ENCODE measurements at places on chromosomes 1 and 21. TPM values are rescaled to one million over a fixed set of nuclear protein-coding genes. Genes with fewer than 3 reads are reported as not detected.

DNA sequence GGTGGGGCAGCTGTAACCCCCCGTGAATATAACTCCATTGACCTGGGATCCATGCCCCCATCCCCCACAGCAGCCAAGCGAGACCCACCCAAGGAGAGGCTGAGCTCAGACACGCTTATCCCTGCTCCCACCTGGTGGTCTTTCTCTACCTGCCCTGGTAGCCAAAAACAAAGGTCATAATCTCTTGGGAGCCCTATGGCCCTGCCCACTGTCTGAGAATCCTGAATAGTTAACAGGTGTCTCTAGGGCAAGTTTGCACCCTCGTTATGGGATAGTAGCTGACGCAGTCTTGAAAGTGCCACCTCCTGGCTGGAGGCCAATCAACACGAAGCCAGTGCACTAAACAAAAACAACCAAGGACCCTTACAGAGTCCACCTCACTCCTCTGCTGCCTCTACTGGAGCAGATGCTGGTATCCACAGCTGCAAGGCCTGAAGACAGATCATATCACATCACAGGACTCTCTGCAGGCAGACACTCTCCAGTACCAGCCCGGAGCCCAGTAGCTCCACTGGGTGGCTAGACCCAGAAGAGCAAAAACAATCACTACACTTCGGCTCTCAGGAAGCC lies 134.3 kb upstream of the C1orf174 start:
- H3K27ac ChIP-seq, result no peak overlapping the region
- no peak overlapping the region for H3K4me3 ChIP-seq
- H3K36me3 ChIP-seq, result no peaks in the 10 kb centered on the region
- no peak for DNase-seq
- no peaks in the 10 kb centered on the region for H3K4me1 ChIP-seq
- H3K27me3 ChIP-seq, result peaks cover 75% of the 10 kb centered on the region

DNA sequence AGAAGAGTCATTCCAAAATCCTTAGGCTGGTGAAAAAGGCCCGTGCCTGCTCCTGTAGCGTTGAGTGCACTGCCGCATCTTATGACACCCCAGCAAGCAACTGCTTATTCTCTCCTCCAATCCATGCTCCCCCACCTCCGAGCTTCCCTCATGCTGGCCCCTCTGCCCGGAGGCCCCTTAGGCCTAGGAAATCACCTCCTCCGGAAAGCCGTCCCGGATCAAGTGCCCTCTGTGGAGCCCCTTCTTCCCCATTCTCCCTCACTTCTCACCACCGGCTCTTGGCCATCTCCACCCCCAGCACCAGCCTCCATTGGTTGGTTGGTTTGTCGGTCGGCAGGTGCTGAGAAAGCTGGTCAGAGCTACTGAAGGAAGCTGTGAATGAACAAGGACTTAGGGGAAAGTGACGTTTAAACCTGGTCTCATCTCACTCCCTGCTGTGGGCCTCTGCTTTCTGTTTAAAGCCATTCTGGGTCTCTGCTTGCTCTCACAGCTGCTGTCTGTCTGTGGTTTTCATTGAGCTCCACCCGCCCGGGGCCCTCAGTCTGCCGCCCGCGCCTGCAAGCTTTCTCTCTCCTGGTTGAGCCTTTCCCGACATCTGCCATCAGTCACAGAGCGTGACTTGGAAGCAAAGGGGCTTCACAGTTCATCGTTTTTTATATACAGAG lies 122.2 kb downstream of the KCNN3 start:
- H3K27me3 ChIP-seq, result no peaks in the 10 kb centered on the region
- H3K4me3 ChIP-seq, result no peak overlapping the region
- H3K36me3 ChIP-seq, result no peaks in the 10 kb centered on the region
- H3K4me1 ChIP-seq, result peaks cover 61% of the 10 kb centered on the region

The SYTL1 gene
- total RNA-seq, result 1.1 TPM

The DIO1 gene
- not detected for total RNA-seq

GRCh38 chr1:1082239-1082775 lies 8.2 kb upstream of the RNF223 start:
- H3K27ac ChIP-seq, result no peak overlapping the region
- peak; percentile 12 for DNase-seq
- no peak overlapping the region for H3K4me3 ChIP-seq
- peaks cover 12% of the 10 kb centered on the region for H3K4me1 ChIP-seq
- peaks cover 9% of the 10 kb centered on the region for H3K27me3 ChIP-seq
- H3K36me3 ChIP-seq, result no peaks in the 10 kb centered on the region

- no peak for DNase-seq
- no peaks in the 10 kb centered on the region for H3K36me3 ChIP-seq
- no peak overlapping the region for H3K27ac ChIP-seq
- no peak overlapping the region for H3K4me3 ChIP-seq
- no peaks in the 10 kb centered on the region for H3K27me3 ChIP-seq
These were observed 957.4 kb upstream of the NCAM2 start for GRCh38 chr21:20040768-20041167.

DNA sequence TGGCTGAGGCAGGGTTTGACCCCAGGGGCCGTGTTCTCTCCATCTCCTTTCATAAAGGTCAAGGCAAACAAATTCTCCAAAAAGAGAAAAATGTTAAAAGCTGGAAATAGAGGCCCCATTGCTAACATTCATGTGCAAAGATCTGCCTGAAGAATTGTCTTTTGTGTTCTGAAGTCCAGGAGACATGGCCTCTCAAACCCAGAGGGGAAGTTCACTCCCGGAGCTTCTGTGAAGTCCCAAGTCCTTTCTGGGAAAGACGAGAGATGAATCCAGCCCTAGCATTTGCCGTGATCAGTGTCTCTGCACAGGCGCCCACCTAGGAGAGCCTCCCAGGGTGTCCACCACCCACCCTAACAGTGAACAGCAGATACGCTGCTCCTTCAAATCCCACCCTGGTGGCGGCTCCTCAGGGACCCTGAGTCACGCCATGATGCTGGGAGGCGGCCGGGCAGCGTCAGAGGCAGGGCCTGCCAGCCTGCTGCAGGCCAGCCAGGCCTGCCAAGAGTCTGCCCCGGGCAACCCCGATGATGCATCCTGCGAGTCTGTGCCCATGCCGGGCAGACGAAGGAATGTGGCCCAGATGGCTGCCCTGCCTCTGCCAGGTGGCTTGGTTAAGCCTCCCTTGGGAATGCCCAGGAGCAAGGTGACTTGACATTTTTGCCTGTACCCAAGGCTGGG lies 5.2 kb upstream of the C2CD2 start:
- peaks cover 29% of the 10 kb centered on the region for H3K4me1 ChIP-seq
- H3K27me3 ChIP-seq, result peaks cover 5% of the 10 kb centered on the region
- H3K4me3 ChIP-seq, result no peak overlapping the region
- no peaks in the 10 kb centered on the region for H3K36me3 ChIP-seq
- H3K27ac ChIP-seq, result no peak overlapping the region

DNA sequence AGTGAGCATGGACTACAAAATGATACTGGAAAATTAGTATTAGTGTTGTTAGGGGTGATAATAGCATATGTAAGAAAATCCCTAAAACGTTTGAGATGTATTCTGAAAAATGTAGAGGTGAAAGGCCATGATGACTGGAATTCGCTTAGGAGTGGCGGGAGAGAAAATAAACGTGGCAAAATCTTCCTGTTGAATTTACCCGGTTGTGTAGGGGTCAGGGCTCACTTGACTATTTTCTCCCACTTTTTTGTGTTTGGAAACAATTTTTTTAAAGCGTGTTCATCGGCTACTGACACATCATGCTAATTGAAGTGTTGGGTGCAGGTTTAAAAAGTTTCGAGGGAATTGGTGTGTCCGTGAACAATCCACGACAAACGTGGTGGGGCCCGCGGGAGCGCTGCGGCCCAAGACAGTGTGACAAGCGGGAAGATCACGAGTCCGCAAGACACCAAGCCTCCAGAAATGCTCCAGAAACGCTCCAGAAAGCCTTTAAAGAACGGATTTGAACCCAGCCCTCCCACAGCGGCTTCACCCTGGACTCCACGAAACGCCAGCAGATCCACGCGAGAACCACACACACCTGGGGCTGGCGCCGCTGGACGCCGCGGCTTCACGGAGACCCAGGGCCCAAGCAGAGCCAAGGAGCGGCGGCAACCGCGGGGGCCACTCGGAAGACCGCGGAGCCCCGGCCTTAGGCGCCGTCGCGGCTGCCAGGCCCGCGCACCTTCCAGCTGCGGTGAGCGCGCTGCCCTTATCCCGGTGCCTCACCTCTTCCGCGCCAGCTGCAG lies 573 bp downstream of the PSMG1 start:
- peaks cover 32% of the 10 kb centered on the region for H3K4me1 ChIP-seq
- peak overlapping the region; percentile 95 for H3K27ac ChIP-seq
- H3K4me3 ChIP-seq, result peak overlapping the region; percentile 84
- peaks cover 2% of the 10 kb centered on the region for H3K36me3 ChIP-seq
- no peak for DNase-seq
- no peaks in the 10 kb centered on the region for H3K27me3 ChIP-seq

GRCh38 chr1:159970932-159971342 lies 16.9 kb upstream of the SLAMF9 start:
- H3K27ac ChIP-seq, result no peak overlapping the region
- DNase-seq, result no peak
- no peaks in the 10 kb centered on the region for H3K36me3 ChIP-seq
- peaks cover 13% of the 10 kb centered on the region for H3K4me1 ChIP-seq

GRCh38 chr1:243712941-243713340 lies 137.1 kb downstream of the AKT3 start:
- H3K27ac ChIP-seq, result no peak overlapping the region
- H3K4me3 ChIP-seq, result peak overlapping the region; percentile 24
- peaks cover 34% of the 10 kb centered on the region for H3K4me1 ChIP-seq
- H3K36me3 ChIP-seq, result no peaks in the 10 kb centered on the region
- DNase-seq, result no peak
- H3K27me3 ChIP-seq, result no peaks in the 10 kb centered on the region

GRCh38 chr1:155961937-155962336 lies 16.4 kb downstream of the ARHGEF2 start:
- H3K4me1 ChIP-seq, result peaks cover 71% of the 10 kb centered on the region
- H3K4me3 ChIP-seq, result peak overlapping the region; percentile 23
- H3K27me3 ChIP-seq, result no peaks in the 10 kb centered on the region
- H3K27ac ChIP-seq, result peak overlapping the region; percentile 74
- H3K36me3 ChIP-seq, result peaks cover 99% of the 10 kb centered on the region

The PPOX gene
- 15.2 TPM for total RNA-seq

DNA sequence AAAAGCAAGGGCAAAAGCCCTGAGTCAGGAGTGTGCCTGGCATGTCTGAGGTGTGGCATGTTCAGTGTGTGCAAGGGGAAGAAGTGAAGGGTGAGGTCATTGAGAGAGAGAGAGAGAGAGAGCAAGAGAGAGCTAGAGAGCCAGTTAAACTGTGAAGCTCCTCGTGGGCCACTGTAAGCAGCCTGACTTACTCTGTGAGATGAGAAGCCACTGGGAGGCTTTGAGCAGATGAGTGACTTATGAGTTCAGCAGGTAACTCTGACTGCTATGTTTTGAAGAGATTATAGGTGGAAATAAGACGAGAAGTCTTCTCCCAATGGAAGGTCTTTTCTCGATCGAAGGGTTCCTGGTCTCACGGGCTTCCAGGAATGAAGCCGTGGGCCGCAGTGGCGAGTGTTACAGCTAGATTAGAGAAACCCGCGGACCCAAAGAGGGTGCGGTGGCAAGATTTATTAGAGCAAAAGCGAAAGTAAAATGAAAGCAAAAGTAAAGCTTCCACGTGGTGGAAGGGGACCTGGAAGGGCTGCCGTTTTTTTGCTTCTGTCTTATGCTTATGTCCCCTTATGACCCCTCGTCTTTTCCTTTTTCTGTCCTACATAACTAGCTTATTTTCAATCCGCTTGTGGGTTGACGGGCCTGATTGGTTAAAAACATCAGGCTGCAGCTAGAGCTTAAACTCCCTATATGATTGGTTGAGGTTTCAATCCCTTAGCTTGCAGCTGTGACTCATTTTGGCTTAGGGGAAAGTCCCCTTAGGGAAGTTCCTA lies 323.1 kb upstream of the FAM78B start:
- no peaks in the 10 kb centered on the region for H3K36me3 ChIP-seq
- H3K27me3 ChIP-seq, result no peaks in the 10 kb centered on the region

GRCh38 chr1:43935711-43936427 lies 2.3 kb downstream of the ARTN start:
- peaks cover 40% of the 10 kb centered on the region for H3K27me3 ChIP-seq
- no peak for DNase-seq
- no peak overlapping the region for H3K27ac ChIP-seq
- peaks cover 48% of the 10 kb centered on the region for H3K4me1 ChIP-seq
- no peaks in the 10 kb centered on the region for H3K36me3 ChIP-seq

GRCh38 chr21:26028183-26028582 lies 142.4 kb downstream of the APP start:
- H3K4me1 ChIP-seq, result peaks cover 44% of the 10 kb centered on the region
- H3K36me3 ChIP-seq, result peaks cover 3% of the 10 kb centered on the region
- no peak overlapping the region for H3K27ac ChIP-seq

The GBP3 gene
- 7.9 TPM for total RNA-seq

DNA sequence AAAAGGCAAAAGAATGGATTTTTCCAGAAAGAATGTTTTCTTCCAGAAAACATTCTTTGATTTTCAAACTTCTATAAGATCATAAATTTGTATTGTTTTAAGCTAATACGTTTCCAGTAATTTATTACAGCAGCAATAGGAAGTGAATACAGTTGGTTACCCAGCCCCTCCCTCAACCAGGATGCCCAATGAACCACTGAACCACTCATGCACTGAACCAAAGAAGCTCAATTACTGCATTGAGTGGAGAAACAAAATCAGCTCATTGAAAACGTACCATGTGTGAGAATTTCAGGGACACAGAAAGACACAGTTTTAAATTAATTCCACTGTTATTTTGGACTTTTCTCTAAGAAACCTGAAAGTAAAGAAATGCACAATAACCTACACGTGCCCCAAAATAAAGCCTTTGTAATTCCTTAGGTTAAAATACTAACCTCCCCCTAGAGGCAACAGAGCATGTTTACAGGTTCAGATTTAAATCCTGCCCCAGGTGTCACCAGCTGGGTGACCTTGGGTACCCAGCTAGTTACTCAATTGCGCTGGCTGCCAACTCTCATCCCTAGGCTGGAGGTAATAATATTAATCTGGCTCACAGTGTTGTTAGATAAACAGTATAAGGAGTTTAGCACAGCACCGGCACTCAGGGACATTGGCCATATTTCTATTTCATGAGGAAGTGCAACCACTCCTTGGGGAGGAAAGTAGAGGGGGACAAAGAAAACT lies 111.7 kb downstream of the NMNAT2 start:
- peak; percentile 49 for DNase-seq
- no peak overlapping the region for H3K4me3 ChIP-seq

DNA sequence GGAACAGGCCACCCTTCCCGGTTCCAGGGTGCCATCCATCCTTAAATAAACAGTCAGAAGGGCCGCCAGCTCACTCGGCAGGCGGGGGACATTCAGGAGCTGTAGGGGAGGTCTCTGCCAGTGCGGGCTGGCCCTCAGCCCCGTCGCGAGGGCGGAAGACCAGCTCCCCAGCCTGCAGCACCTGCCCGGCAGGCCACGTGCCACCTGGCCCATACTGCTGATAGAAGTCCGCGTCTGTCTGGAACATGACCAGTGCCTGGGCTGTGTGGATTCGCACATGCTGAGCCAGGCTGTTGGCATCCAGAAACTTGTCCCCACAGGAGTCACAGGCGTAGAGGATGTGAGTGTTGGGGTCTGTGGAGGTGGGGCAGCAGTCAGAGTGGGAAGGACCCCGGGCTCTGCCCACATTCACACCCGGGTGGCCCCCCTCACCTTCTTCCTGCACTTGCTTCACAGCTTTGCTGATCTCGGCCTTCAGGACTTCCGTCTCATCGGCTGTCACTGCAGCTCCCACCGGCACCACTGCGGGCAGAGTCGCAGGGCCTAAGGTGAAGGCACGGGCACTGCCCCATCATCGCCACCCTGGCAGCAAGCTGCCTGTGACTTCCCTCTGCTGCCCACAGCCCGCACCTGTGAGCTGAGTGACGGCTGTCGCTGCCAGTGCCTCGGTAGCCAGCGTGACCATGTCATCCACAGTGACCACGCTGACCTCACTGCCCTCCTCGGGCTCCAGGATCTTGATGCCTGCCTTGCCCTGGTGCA lies 33.8 kb downstream of the ZBTB17 start:
- no peaks in the 10 kb centered on the region for H3K27me3 ChIP-seq
- no peak for DNase-seq
- H3K4me3 ChIP-seq, result no peak overlapping the region
- H3K27ac ChIP-seq, result no peak overlapping the region

- H3K4me1 ChIP-seq, result no peaks in the 10 kb centered on the region
- H3K4me3 ChIP-seq, result no peak overlapping the region
- H3K36me3 ChIP-seq, result no peaks in the 10 kb centered on the region
These were observed 37.7 kb upstream of the NID1 start for GRCh38 chr1:236102611-236103010.

The RRP1 gene
- total RNA-seq, result 8.5 TPM
